SHP77 (cell line): ENCODE measurements at places on chromosomes 4 and X.

DNA sequence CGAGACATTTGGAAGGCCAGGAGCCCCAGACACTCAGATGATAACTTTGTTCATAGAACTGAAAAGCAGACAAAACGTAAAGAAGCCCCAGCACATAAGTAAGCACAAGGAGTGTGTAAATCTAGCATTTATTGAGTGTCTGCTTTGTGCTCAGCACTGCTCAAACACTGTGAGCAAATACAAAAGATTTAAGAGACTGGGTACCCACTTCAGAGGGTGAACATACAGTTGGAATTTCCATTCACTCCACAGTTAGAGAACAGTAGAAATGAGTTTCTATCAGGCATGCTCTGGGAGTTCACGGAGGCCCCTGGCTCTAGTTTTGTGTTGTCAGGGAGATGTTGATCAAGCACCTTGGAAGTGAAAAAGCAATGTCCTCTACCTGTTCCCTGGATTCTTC, 39.8 kb downstream of the ACE2 start:
- DNase-seq = no peak

DNA sequence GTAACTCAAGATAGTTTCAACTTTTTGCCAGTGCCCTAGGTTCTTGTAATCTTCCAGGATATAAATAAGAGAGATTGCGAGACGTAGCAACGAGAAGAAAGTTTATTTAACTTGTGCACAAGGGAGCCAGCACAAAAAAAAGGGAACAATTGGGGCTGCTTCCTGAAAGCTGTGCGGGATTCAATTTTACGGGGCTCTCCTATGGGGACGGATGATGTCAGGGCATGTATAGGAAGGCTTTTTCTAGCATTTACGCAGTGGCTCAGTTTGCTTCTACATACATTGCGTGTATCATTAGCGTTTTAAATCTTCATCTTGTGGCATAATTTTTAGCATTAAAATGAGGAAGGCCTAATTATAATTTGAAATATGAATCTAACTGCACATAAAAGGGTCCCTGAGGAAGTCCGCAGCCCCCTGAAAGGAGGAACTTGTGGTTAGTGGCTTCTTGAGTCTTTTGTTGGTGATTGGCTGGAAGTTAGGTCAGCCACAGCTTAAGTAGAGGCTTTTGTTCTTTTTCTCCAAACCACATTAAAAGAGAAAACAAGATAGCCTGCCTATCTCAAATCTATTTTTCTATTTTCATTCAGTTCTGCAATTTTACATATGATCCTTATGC, 668.2 kb upstream of the NDST4 start:
- DNase-seq = no peak

DNA sequence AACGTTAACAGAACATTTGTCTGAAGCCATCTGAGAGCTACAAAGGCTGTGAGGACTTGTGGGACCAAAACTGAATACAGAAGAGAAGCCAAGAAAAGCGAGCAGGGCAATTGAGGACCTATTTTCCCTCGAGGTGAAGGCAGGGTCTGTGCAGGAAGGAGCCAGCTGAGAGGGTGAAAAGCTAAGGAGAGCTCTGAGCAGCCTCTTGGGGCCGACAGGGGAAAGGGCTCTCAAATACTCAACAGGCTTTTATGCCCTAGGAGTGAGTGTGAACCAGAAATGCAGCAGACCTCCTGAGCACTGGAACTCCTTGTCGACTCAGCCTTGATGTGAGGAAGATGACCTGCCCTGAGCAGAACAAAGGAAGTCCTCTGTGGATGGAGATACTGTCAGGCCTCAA, 54.2 kb downstream of the C4orf50 start:
- no peak for DNase-seq

- DNase-seq = no peak
Measured at GRCh38 chr4:89755220-89755619, 81.7 kb downstream of the SNCA start.

DNA sequence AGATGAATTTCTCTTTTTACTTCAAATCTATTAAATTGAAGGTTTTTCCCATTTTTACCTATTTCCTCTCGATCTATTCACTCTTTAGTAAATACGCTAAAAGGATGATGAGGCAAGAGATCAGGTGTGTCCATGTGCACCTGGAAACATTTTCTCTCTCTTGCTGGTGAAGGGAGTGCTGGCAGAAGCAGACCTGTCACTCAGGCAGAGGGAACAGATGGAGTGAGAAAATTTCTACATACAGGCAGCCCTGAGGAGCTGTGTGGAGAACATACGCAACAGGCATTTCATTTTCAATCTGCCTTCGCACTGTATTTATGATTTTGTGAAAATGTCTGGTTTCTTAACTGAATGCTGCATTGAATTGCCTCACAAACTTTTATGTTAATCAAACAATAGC, 249.5 kb downstream of the GPM6A start:
- no peak for DNase-seq

DNA sequence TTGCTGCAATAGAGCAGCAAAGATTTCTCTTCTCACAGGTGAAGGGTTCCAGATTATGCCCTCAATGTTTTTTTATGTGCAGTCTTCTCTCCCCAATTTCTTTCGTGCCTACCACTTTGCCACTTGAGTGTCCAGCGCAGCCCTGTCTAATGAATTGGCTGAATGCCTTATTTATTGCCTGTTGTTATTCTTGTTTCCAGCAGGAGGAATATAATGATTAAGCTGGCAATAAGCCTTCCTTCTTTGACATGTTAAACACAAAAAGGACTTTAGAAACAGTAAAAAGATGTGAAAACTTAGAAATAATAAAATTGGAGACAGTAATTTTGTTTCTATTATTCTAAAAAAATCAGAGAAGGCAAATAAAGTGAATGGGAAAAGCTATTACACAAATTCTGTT, 34.6 kb upstream of the FRAS1 start:
- DNase-seq = no peak

DNA sequence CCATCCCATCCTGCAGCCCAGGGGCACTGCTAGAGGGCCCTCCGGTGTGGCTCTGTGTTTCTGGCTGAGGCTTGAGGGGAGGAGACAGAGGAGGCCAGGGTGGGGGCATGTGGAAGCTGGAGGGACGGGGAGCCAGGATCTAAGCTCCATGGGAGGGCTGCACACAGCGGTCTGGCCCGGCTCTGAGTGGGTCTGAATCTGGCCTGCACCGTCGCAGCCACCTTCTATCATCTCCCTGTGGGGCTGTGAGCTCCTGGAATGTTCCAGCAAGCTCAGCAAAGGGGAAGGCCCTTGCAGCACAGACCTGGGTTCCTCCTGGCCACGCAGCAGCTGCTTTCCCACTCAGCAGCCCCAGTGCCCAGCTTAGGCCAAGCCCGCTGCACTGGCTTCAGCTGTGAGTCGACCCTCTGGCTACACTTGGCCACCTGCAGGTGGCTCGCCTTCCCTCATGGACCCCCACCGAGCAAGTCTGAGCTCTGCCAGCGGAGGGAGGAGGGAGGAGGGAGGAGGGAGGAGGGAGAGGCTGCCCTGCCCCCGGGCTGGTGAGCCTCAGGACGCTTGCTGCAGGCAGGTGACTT, 5.3 kb downstream of the NKX1-1 start:
- DNase-seq = no peak
